ENCODE measurements at places on chromosomes 3 and 15. TPM values are rescaled to one million over a fixed set of nuclear protein-coding genes. Genes with fewer than 3 reads are reported as not detected.

The PPP1R14D gene
- total RNA-seq = not detected

The COL7A1 gene
- total RNA-seq = 12.7 TPM

The GABRB3 gene
- under 0.01 TPM for total RNA-seq

The GOLGA8K gene
- total RNA-seq = 0.36 TPM

GRCh38 chr3:25009665-25010064 lies 418.4 kb upstream of the RARB start:
- no peaks in the 10 kb centered on the region for H3K4me1 ChIP-seq
- H3K27ac ChIP-seq = no peak overlapping the region
- no peaks in the 10 kb centered on the region for H3K36me3 ChIP-seq

DNA sequence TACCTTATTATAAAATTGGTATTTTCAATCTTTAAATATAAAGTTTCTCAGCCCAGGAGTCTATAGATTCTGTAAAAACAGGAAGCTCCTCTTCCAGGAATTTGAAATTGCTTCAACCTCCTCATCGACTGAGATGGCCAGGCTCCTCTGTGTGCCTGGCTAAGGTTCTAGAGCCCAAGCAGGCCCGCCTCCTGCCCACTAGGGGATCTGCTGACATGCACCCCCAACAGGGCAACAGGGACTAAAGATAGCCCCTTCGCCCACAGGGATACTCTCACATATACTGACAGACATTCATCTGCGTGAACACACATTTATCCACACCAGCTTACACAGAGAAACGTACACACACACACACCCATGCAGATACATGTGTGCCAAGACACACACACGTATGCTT lies 183.1 kb upstream of the TLE3 start:
- peaks cover 11% of the 10 kb centered on the region for H3K4me1 ChIP-seq
- DNase-seq = no peak

- no peaks in the 10 kb centered on the region for H3K36me3 ChIP-seq
- no peak for DNase-seq
- no peaks in the 10 kb centered on the region for H3K4me1 ChIP-seq
- H3K4me3 ChIP-seq = no peak overlapping the region
- no peaks in the 10 kb centered on the region for H3K27me3 ChIP-seq
- no peak overlapping the region for H3K27ac ChIP-seq
These were observed 3.7 kb upstream of the SLC41A3 start for GRCh38 chr3:126087552-126088175.

DNA sequence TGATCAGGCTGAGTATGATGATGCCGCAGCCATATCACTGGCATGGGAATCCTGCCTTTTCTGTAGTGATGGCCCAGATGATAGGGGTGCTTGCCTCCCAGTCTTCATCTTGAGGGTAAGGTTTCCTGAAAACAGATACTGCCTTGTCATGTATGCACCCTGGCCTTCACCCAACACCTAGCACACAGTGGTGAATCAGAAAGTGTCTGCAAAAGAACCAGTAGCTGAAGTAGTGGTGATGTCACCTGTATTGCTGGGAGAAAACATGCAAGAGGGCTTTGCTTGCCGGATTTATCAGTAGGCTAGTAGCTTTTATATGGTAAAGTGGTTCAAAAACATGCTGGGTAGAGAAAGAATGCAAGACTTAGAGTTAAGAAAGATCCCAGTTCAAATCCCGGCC lies 419.8 kb upstream of the WNT5A start:
- peaks cover 3% of the 10 kb centered on the region for H3K27me3 ChIP-seq
- no peaks in the 10 kb centered on the region for H3K4me1 ChIP-seq
- no peaks in the 10 kb centered on the region for H3K36me3 ChIP-seq
- H3K27ac ChIP-seq = no peak overlapping the region
- H3K4me3 ChIP-seq = no peak overlapping the region

DNA sequence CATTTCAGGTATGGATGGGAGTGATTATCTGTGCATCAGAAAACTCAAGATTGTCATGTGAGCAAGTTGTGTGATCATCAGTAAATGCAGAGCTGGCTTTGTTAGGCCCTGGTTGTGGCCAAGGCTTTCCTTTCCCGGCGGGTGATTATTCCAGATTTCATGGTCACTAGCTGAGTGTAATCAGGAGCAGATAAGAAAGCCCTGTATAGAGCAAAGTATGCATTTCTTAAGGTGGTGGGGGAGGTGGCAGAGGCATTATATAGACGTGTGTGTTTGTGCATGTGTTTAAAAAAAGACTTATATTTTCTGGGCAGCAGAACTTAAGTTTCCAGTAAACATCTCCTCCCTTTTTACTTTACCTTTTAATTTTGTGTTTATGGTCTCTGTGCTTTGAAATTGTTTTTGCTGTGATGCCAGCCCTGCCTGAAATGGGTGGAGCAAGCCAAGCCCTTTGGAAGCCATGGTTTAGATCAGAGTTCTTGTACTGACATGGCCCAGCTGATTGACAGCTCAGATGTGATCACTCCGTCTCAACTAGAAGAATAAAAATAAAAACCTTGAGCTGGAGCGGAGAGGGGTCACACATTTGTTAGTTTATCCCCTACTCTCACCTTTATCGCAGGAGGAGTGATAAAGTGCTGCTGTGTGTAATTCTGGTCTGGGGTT lies 22.2 kb downstream of the SMAD3 start:
- H3K36me3 ChIP-seq = peaks cover 48% of the 10 kb centered on the region
- H3K4me1 ChIP-seq = peaks cover 95% of the 10 kb centered on the region
- no peak for DNase-seq
- peak overlapping the region; percentile 90 for H3K27ac ChIP-seq
- no peak overlapping the region for H3K4me3 ChIP-seq

All from osteoblast (primary cell).